ENCODE measurements at places on chromosomes 12 and 14.

DNA sequence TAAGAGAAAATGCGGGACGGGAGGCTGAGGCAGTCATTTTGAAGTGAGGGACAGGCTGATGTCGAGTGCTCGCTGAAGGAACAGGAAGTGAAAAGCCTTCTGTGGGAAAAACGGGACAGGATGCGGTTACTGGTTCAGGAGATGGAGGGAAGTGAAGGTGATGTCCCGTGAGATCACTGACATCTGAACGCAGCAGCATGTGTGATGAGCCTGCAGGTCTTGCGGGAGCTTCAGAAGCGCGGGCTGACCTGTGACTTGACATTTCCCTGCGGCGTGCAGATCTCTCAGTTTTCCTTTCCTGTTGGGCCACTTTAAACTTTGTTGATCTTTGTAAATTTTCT, 77.8 kb downstream of the DDX51 start:
- H3K27ac ChIP-seq: peak overlapping the region; percentile 78
- H3K4me3 ChIP-seq: peak overlapping the region; percentile 35
- peaks cover 14% of the 10 kb centered on the region for H3K36me3 ChIP-seq
- H3K4me1 ChIP-seq: peaks cover 27% of the 10 kb centered on the region

GRCh38 chr12:42141981-42142606, 2.6 kb downstream of the GXYLT1 start:
- DNase-seq: no peak
- H3K27ac ChIP-seq: no peak overlapping the region
- no peak overlapping the region for H3K4me3 ChIP-seq
- no peaks in the 10 kb centered on the region for H3K27me3 ChIP-seq
- H3K4me1 ChIP-seq: peaks cover 40% of the 10 kb centered on the region

GRCh38 chr12:40953076-40953475, 235.0 kb upstream of the PDZRN4 start:
- H3K27me3 ChIP-seq: peaks cover 8% of the 10 kb centered on the region
- no peak for DNase-seq
- H3K4me3 ChIP-seq: no peak overlapping the region
- H3K27ac ChIP-seq: no peak overlapping the region

DNA sequence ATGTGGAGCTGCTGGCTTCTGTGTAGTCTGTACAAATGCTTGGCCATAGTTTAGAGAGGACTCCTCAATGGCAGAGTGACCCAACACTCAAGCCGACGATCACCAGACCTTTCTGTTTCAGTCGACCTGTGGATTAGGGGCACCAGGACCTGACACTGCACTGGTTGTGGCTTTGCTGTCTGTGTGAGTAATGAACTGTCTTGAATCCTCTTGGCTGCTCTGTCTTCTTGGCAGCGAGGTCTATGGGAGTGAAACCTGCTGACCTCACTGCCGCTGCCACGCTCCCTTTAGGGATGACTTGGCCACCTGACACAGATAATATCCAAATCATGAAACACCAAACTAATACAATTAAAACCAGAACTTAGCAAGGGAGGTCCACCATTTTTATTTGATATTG, 83.5 kb upstream of the C14orf180 start:
- DNase-seq: no peak
- peaks cover 4% of the 10 kb centered on the region for H3K27me3 ChIP-seq
- H3K4me1 ChIP-seq: peaks cover 7% of the 10 kb centered on the region
- H3K36me3 ChIP-seq: peaks cover 4% of the 10 kb centered on the region
- no peak overlapping the region for H3K4me3 ChIP-seq

- peaks cover 1% of the 10 kb centered on the region for H3K36me3 ChIP-seq
- peak overlapping the region; percentile 71 for H3K4me3 ChIP-seq
- H3K27me3 ChIP-seq: no peaks in the 10 kb centered on the region
- DNase-seq: no peak
- peaks cover 29% of the 10 kb centered on the region for H3K4me1 ChIP-seq
Measured at GRCh38 chr12:91778091-91778832, 367.4 kb downstream of the BTG1 start.

DNA sequence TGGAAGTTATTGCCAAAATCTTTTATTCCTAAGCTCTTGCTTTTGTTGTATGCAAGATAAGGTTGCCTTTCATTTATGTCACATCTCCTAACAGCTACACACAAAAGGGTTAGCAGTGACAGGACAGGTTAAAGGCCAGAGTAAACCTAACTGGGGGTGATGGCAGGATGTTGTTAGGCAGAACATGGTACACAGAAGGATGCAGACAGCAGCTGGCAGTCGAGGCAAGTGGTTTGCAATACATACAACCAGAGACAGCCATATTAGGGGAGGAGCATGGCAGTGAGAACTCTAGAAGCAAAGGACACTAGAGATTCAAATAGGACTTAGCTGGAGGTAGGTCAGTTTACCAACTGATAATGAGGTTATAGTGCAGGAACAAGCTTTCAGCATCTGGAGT, 2.7 kb upstream of the ABCD2 start:
- H3K4me1 ChIP-seq: peaks cover 49% of the 10 kb centered on the region
- H3K36me3 ChIP-seq: peaks cover 13% of the 10 kb centered on the region
- no peaks in the 10 kb centered on the region for H3K27me3 ChIP-seq
- no peak for DNase-seq

GRCh38 chr14:95046711-95047681, 110.3 kb downstream of the DICER1 start:
- peaks cover 8% of the 10 kb centered on the region for H3K27me3 ChIP-seq
- no peaks in the 10 kb centered on the region for H3K36me3 ChIP-seq
- no peaks in the 10 kb centered on the region for H3K4me1 ChIP-seq
- H3K4me3 ChIP-seq: no peak overlapping the region

DNA sequence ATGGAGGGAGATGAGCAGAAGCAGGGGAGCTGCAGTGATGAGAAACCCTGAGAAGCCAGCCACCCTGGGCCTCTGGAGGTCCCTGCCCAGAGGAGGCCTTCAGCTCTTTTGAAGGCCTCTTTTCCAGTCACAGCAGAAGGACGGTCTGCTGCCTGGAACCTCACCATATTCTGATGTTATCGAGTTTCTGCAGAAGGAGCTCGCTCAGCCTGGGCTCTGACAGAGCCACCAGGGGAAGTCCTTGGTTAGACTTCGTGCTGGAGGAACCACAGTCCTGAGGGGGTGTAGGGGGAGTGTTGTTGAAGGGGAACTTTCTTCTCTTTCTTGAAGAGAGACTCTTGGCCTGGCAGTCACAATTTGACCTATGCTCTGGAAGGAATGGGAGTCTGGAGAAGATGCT, 25.1 kb upstream of the BATF start:
- H3K36me3 ChIP-seq: no peaks in the 10 kb centered on the region
- H3K27ac ChIP-seq: no peak overlapping the region
- peaks cover 38% of the 10 kb centered on the region for H3K4me1 ChIP-seq

GRCh38 chr14:87067061-87067460, 925.9 kb downstream of the GALC start:
- H3K4me3 ChIP-seq: no peak overlapping the region
- no peak overlapping the region for H3K27ac ChIP-seq
- DNase-seq: no peak
- no peaks in the 10 kb centered on the region for H3K36me3 ChIP-seq
- no peaks in the 10 kb centered on the region for H3K4me1 ChIP-seq

- no peak for DNase-seq
- peaks cover 36% of the 10 kb centered on the region for H3K36me3 ChIP-seq
- H3K4me3 ChIP-seq: no peak overlapping the region
- no peak overlapping the region for H3K27ac ChIP-seq
- no peaks in the 10 kb centered on the region for H3K27me3 ChIP-seq
Measured at GRCh38 chr12:118330421-118331018, 42.2 kb downstream of the TAOK3 start.

- no peaks in the 10 kb centered on the region for H3K4me1 ChIP-seq
- peaks cover 16% of the 10 kb centered on the region for H3K36me3 ChIP-seq
- no peak overlapping the region for H3K4me3 ChIP-seq
- DNase-seq: no peak
- H3K27me3 ChIP-seq: no peaks in the 10 kb centered on the region
- H3K27ac ChIP-seq: no peak overlapping the region
Measured at GRCh38 chr12:19749906-19750574, 310.7 kb downstream of the AEBP2 start.

DNA sequence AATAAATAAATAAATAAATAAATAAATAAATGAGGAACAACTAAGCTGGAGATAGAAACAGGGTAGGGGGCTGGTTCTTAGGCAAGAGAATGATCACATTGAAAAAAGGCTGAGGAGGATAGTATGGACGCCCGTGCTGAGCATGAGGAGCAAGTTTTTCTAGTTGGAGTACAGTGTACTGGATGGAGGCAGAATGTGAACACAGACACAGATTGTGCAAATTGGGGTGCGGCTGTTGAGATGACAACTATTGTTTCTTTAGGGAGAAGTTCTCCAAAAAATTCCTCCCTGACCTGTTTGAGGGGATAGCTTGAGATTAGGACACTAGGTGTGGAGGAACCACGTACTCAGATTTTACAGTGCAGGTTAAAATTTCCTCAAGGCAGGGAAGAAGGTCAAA, 979 bp upstream of the BIN2 start:
- DNase-seq: no peak
- H3K27ac ChIP-seq: peak overlapping the region; percentile 72
- peaks cover 72% of the 10 kb centered on the region for H3K4me1 ChIP-seq
- peaks cover 27% of the 10 kb centered on the region for H3K36me3 ChIP-seq

DNA sequence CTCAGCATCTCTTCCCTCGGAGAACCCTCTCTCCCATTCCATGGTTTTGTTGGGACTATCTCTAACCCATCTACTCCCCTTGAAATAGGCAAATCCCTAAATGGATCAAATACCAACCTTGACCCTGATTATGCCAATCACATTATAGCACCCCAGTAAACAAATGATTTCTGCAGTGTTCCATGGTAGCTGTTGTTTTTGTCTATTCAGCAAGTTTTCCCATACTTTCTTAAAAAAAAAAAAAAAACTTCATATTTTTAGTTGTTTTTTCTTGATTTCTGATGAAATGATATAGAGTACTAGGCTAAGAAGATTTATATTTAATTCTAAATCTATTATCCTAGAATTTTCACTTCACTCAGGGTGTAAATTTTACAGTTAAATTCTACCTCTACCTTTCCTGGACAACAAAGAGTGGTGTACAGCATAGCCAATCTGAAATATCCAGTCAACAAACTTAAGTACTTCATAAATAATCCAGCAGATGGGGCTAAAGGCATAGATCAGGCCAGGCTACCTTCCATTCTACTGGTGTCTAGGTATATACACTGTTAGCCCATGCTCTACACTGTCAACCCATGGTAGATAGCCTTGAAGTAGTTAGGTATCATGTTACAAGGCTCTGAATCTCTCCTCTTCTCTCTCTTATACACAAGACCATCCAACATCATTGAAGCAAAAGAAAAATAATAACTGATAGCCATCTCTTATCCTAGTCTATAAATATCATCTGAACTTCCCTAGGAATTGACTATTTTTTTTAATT, 82.2 kb downstream of the PLEKHG7 start:
- no peak overlapping the region for H3K4me3 ChIP-seq
- H3K27me3 ChIP-seq: no peaks in the 10 kb centered on the region
- no peak for DNase-seq
- peaks cover 17% of the 10 kb centered on the region for H3K36me3 ChIP-seq
- H3K4me1 ChIP-seq: peaks cover 3% of the 10 kb centered on the region

DNA sequence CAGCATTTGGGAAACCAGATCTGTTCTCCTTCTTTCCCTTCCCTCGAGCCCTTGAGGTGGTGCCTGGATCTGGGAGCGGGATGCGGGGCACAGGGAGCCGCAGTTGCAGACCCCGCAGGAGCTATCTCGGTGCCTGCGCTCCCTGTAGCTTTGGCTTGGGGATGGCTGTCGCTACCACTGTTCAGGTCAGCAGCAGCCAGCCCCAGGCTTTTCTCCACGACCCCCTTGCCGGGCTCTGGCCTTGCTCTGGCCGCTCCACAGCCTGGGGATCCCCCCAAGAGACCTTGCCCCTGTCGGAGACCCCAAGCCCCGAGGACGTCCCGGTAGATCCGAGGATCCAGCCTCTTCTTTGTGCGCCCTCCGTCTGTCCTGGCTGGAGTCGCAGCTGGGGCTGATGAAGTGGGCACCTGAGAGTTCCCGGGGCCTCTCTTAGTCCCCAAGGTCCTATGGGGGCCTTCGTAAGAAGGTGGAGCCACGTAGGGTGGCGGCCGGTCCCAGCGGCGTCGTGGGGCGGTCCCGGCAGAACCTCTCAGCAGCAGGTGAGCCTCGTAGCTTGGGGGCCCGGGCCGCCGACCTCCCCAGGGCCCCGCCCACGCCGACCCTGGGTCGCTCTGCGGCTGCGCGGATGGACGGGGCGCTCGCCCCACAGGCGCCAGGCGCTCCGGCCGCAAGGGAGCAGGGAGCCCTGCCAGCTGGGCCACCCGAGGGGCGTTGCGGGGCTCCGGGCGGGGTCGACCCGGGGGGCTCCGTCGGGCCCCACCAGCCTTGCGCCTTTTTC, 1.3 kb downstream of the DDN start:
- peak overlapping the region; percentile 26 for H3K4me3 ChIP-seq
- peaks cover 69% of the 10 kb centered on the region for H3K27me3 ChIP-seq
- peak; percentile 61 for DNase-seq
- H3K27ac ChIP-seq: no peak overlapping the region

Data from activated naive CD8-positive, alpha-beta T cell treated with anti-CD3 and anti-CD28 coated beads for 36 hours (primary cell).